Dermis microvascular lymphatic vessel endothelial cell (primary cell): ENCODE measurements at places on chromosomes 7 and 10. TPM values are rescaled to one million over a fixed set of nuclear protein-coding genes. Genes with fewer than 3 reads are reported as not detected.

RASSF4 gene
- 13.1 and 23.3 TPM in 2 replicates for total RNA-seq

TMEM196 gene
- total RNA-seq, result not detected in 2 replicates

- no peak for DNase-seq
Measured at GRCh38 chr10:32927750-32928149, 30.3 kb downstream of the ITGB1 start.

GRCh38 chr10:111871458-111871857 is 312.1 kb downstream of the GPAM start:
- DNase-seq, result no peak

PALD1 gene
- total RNA-seq, result 177 and 179 TPM in 2 replicates

DNA sequence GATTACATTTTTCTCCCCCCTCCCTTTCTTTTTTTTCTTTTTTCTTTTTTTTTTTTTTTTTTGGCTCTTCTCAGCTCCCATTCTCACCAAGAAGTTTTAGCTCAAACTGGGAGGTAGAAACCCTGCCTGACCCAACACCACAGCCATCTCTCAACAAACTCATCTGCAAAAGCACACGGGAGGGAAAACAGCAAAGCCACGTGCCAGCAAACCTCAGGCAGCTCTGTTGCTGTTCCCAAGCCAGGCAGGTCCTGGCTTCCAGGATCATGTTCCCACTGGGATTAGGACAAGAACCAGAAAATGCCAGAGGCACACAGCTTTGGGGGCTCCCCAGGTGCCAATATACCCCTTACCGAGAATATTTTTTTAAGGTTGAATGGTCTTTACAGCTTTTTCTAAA is 56.7 kb downstream of the ITIH5 start:
- DNase-seq, result no peak

GRCh38 chr10:132037676-132037975 is 28.1 kb upstream of the JAKMIP3 start:
- no peak for DNase-seq

PKD2L1 gene
- not detected in 2 replicates for total RNA-seq
